ENCODE measurements at places on chromosomes 3 and 15. TPM values are rescaled to one million over a fixed set of nuclear protein-coding genes. Genes with fewer than 3 reads are reported as not detected.

The TMCO5A gene
- total RNA-seq, result not detected

The LRRC15 gene
- 0.22 TPM for total RNA-seq

The CAMK2N2 gene
- total RNA-seq, result 0.14 TPM

The INTS14 gene
- total RNA-seq, result 43.1 TPM

The GOLGA8S gene
- not detected for total RNA-seq

The SH2D7 gene
- not detected for total RNA-seq

The CHRNA5 gene
- 2.0 TPM for total RNA-seq

The VEPH1 gene
- total RNA-seq, result 131 TPM

All from placental pericyte (primary cell).